ENCODE measurements at places on chromosomes 7 and 10.

GRCh38 chr7:69832356-69832755 is 234.1 kb downstream of the AUTS2 start:
- DNase-seq: no peak

DNA sequence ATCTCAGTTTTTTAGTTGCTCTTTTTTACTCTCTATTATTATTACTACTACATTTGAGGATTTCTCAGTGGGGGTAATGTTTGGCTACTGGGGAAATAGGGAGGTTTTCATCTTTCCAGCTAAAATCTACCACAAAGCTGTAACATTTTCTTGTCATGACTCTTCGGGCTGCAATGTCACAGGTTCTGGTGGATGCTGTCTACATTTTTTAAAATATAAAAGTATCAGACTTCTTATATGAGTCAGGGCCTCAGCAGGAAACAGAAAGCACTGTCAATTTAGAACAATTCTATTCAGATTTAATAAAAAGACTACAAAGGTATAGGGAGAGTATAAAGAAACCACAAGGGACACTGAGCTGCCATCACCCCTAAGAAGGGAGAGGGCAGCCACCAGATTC is 61.6 kb downstream of the DNAJC12 start:
- DNase-seq: no peak

- DNase-seq: peak; percentile 44
Observed at GRCh38 chr10:96642973-96643372, 56.2 kb upstream of the TM9SF3 start.

DNA sequence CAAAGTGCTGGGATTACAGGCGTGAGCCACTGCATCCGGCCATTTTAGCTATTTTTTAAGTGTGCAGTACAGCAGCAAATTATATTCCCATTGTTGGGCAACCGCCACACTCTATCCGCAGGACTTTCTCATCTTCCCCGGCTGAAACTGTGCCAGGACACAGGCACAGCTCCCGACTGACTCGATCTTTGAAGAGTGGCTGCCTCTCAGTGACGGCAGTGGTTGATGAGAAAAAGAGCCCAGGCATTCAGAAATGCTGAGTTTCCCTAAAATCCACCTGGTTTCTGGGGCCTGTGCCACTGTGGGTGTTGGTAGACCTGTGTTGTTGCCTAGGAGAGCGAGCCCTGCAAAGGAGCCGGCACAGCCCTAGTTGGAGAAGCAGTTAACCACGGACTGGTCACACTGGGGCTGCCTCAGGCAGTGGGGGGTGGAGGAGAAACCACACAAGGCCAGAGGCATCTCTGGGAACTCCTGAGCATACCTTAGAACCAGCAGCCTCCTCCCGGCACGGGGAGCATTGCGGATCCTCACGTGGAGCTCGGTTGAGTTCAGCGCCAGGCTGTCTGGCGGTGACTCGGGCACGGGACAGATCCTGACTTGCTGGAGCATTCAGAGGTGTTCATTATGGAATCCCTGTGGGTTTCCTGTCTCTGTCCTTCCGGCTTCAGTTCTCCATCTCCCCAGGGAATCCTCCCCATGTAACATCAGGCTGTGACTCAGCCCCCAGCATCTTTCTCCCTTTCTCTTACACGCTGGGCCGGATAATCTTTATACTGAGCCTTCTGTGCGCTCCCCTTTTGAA is 16.2 kb downstream of the PFKFB3 start:
- no peak for DNase-seq

- no peak for DNase-seq
Observed at GRCh38 chr7:90488220-90488619, 18.8 kb downstream of the PTTG1IP2 start.

DNA sequence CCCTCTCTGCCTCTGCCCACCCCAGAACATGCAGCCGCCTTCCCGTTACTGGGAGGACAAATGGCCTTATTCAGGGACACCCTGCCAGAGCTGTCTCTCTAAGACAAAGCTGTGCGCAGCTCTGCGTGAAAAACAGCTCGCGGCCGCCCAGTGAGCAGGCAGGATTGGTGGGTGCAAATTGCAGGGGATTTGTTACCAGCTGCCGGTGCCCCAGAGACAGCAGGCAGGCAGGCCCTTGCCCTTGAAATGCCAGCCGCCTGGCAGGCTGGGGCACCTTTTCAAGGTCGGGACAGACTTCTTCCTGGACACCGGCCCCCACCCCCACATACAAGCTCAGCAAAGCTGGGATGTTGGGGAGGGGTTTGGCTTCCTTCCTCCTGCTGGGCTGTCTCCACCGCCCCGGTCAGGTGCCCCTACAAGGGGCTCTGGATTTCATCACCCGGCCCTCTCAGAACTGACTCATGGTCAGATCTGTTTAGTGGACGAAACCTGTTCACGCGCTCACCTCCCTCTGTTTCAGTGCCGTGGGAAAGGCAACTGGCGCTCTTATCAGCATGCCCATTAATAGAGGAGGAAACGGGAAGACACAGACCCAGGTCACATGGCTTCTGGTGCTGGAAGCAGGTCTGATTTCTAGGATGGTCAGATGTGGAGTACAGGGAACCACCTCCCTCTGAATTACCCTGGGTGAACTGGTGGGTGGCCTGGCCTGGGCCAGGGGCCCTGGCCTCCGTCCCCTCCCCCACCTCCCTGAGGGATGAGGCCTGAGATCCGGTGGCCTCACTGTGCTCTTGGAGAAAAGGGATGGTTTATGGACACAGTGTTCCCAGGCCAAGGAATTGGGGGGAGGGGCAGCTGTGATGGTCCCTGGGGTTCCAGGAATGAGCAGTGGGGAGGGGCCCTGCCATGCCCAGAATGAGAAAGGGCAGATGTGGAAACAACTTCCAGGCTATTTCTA is 123.9 kb upstream of the PPIF start:
- DNase-seq: no peak

GRCh38 chr7:31487071-31487470 is 26.8 kb upstream of the ITPRID1 start:
- no peak for DNase-seq

DNA sequence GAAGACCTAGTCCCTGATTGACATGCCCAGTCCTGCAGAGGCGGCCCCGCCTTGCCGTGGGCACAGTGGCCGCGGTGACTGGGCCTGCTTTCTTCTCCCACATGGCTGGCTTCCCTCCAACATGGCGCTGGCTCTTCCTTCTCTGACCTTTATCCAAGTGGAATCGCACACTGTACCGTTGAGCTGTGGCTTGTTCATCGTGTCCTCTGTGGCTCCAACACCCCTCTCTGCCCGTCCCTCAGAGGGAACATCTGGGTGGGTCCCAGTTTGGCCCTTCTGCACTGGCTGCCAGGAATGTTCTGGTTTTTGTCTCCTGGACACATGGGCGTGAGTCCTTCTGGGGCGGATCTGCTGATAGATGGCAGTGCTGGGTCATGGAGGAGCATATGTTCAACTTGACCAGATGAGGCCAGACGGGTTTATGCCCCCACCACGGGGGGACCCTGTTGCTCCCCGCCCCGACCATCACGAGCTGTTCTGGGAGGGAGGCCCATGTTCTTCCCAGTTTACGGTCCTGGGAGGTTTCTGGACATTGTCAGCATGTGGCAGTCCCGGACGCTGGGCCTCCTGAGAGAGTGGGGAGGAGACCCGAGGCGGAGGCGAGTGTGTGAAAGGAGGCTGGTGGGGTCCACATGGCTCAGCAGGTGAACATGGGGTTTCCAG is 63.5 kb downstream of the LHPP start:
- no peak for DNase-seq

GRCh38 chr7:80659120-80660055 is 20.9 kb downstream of the CD36 start:
- DNase-seq: no peak

DNA sequence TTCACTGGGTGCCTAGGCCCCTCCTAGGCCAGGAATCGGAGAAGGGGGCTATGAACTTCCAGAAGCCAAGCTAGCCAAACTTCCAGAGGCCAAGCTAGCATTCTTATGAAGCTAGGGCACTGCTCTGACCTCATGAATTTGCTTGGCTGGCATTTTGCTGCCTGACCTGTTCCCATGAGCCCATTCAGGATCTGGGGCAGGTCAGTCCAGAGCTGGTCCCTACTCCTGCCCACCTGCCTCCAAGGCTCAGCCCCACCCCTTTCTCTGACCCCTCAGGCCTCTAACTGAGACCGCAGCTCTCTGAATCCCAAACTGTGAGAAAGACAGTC is 1.3 kb upstream of the PPIF start:
- no peak for DNase-seq

DNA sequence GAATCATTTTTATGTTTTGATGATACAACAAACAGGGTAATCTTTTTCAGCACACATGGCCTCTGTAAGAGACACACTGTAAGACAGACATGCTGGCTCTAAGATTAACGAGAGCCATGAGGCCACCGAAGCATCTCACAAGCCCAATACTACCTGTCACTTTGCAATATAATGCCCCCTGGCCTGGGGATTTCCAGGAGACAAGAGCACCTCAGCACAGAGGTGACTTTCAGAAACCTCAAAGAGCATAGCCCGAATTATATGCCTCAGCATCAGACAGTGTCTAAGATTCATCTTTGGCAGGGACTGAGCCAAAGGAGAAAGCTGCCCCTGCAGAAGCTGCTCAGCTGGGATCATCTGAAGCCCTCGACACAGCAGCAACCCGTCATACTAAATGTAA is 44.2 kb upstream of the TMEM213 start:
- DNase-seq: no peak

- DNase-seq: no peak
Observed at GRCh38 chr7:130943336-130943901, 209.4 kb upstream of the KLF14 start.

- no peak for DNase-seq
Observed at GRCh38 chr10:21510241-21511094, 15.0 kb downstream of the SKIDA1 start.

- DNase-seq: no peak
Observed at GRCh38 chr7:73395538-73396503, 37.8 kb upstream of the FZD9 start.

GRCh38 chr7:116984917-116985316 is 31.6 kb downstream of the ST7 start:
- no peak for DNase-seq

All from stimulated activated CD4-positive, alpha-beta T cell treated with anti-CD3 and anti-CD28 coated beads, Interleukin-15, amount 100 ng/mL, for 48 hours (primary cell).